Karpas-422 (cell line): ENCODE measurements at places on chromosomes 2 and 18.

DNA sequence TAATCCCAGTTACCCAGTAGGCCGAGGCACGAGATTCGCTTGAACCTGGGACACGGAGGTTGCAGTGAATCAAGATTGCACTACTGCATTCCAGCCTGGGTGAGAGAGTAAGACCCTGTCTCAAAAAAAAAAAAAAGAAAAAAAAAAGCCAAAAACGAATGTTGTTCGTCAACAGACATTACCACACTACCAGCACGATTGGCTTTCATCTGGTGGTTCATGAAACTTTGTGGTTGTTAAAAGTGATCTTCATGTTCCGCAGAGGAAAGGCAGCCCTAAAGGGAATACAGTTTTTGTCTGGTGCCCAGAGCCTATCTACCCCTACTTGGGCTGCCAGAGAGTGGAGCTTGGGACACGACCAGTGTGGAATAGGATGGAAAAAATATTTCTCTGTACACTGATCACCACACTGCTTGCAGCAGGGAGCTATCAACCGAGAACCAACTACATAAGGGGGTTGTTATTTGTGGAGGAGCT lies 13.6 kb upstream of the CXCR4 start:
- no peak for DNase-seq
- no peaks in the 10 kb centered on the region for H3K36me3 ChIP-seq
- H3K4me3 ChIP-seq: peak overlapping the region; percentile 19; the same call in 1 of the 2 replicates
- H3K27ac ChIP-seq: no peak overlapping the region
- H3K27me3 ChIP-seq: no peaks in the 10 kb centered on the region
- H3K4me1 ChIP-seq: peaks cover 51% of the 10 kb centered on the region

- no peaks in the 10 kb centered on the region for H3K27me3 ChIP-seq
- no peak overlapping the region for H3K27ac ChIP-seq
- no peaks in the 10 kb centered on the region for H3K4me1 ChIP-seq
- peaks cover 36% of the 10 kb centered on the region for H3K36me3 ChIP-seq
Observed at GRCh38 chr2:39033980-39034379, 86.9 kb downstream of the SOS1 start.

DNA sequence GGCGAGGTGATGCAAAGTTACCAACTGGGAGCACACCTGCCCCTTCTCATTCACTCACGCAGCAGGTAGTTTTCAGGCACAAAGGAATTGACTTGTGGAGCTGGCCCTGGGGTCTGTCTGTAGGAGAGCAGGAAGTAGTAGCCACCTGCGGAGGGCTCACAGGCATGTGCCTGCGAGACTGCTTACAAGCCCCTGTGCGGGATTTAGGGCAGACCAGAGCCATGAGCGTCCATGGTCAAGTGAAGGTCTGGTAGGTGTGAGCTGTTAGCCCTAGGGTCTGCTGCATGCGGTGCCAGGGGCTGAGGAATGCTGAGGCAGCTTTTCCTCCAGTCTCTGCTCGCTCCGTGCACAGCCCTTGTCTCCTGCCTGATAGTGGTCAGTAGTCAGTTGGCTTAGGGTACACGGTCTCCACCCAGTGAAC lies 18.9 kb downstream of the INPP4A start:
- H3K27ac ChIP-seq: no peak overlapping the region
- peaks cover 52% of the 10 kb centered on the region for H3K4me1 ChIP-seq
- no peaks in the 10 kb centered on the region for H3K36me3 ChIP-seq
- DNase-seq: no peak
- H3K4me3 ChIP-seq: no peak overlapping the region

DNA sequence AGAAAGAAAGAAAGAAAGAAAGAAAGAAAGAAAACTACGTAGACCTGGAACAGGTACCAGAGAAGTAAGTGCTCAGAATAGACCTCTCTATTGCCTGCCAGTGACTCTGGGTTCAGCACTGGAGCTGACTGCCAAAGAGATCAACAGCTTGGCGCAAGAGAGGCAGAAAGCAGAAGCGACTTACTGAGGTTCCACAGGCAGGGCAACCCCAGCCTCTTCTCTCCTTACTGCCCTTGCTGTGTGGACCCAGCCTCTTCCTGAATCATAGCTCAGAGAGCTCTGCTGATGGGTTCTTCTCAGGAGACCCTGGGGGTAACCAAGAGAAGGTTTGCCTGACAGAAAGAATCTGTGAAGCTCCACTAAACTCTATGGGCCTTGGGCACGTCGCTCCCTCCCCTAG lies 7.1 kb downstream of the CAPN13 start:
- no peak for DNase-seq
- no peaks in the 10 kb centered on the region for H3K4me1 ChIP-seq
- H3K4me3 ChIP-seq: no peak overlapping the region
- H3K27me3 ChIP-seq: no peaks in the 10 kb centered on the region
- H3K27ac ChIP-seq: no peak overlapping the region

DNA sequence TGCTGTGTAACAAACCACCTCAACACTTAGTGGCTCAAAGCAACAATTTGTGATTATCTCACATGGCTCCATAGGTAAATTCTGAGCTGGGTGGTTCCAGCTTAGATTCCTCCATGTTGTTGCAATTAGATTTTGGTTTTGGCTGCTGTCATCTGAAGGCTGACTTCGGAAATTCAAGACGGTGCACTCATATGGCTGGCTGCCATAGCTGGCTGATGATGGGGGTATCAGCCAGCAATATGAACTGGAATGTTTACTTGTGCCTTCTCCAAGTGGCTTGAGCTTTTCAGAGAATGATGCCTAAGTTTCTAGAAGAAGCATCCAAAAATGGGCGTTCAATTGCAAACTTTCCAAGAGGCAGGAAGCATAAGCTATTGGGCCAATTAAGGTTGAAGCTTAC lies 213.1 kb downstream of the GCA start:
- no peaks in the 10 kb centered on the region for H3K4me1 ChIP-seq
- no peak overlapping the region for H3K27ac ChIP-seq
- no peaks in the 10 kb centered on the region for H3K27me3 ChIP-seq
- H3K36me3 ChIP-seq: no peaks in the 10 kb centered on the region
- no peak for DNase-seq
- H3K4me3 ChIP-seq: no peak overlapping the region

- H3K36me3 ChIP-seq: no peaks in the 10 kb centered on the region
- peak; percentile 66 for DNase-seq
- H3K4me3 ChIP-seq: peak within 1 kb of the TSS; percentile 71
- no peak within 1 kb of the TSS for H3K27ac ChIP-seq
- peaks cover 2% of the 10 kb centered on the region; the same call in 1 of the 2 replicates for H3K27me3 ChIP-seq
Observed at GRCh38 chr2:164841719-164842623, at the start of gene COBLL1. Gene COBLL1, minus strand, starts transcription at chr2:164841823. Its CDS starts 627 bp downstream, at chr2:164841196.

DNA sequence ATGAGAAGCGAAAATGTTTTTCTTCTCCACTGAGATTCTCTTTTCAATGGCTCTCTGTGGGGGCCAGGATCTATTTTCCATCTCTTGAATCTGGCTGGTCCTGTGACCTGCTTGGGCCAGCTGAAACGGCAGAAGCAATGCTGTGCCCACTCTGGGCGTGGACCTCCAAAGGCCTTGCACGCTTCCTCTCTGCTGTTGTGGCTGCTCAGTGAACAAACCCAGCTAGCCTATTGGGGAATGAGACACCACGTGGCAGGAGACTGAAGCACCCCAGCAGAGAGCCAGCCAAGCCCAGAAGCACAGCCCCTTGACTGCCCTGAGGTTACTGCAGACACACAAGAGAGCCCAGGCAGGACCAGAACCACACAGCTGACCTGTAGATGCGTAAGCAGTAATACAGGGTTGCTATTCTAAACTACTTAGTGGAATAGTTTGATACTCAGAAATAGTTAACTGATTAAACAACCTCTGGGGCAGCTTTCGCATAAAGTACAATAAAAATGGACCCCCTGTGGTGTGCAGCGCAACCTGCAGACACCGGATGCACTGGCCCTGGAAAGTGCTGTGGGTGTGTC lies 221.7 kb upstream of the SH3BP4 start:
- no peaks in the 10 kb centered on the region for H3K36me3 ChIP-seq
- no peak for DNase-seq
- H3K27ac ChIP-seq: no peak overlapping the region

GRCh38 chr2:10382354-10383061 lies 65.6 kb downstream of the ODC1 start:
- no peaks in the 10 kb centered on the region for H3K27me3 ChIP-seq
- DNase-seq: peak; percentile 70
- H3K4me3 ChIP-seq: peak overlapping the region; percentile 49; the same call in 1 of the 2 replicates
- no peaks in the 10 kb centered on the region for H3K36me3 ChIP-seq
- peak overlapping the region; percentile 46; the same call in 1 of the 2 replicates for H3K27ac ChIP-seq

DNA sequence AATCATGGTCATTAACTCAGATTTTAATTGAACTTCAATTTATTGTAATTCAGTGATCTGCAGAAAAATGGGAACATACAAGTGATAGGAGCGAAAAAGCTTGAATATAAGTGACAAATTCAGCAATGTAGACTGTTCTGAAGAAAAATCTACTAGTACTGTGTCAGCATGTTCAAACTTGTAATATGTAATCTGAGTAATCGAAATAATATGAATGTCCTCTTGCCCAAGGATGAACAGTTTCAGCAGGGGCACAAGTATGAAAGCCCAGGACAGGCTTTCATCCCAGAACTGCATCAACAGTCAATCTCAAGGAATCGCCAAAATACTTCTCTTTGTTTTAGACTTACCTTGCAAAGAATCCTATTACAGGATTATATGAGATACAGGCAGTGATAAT lies 1110.5 kb downstream of the LRP1B start:
- no peak overlapping the region for H3K27ac ChIP-seq
- no peaks in the 10 kb centered on the region for H3K4me1 ChIP-seq
- no peak overlapping the region for H3K4me3 ChIP-seq
- no peaks in the 10 kb centered on the region for H3K36me3 ChIP-seq

DNA sequence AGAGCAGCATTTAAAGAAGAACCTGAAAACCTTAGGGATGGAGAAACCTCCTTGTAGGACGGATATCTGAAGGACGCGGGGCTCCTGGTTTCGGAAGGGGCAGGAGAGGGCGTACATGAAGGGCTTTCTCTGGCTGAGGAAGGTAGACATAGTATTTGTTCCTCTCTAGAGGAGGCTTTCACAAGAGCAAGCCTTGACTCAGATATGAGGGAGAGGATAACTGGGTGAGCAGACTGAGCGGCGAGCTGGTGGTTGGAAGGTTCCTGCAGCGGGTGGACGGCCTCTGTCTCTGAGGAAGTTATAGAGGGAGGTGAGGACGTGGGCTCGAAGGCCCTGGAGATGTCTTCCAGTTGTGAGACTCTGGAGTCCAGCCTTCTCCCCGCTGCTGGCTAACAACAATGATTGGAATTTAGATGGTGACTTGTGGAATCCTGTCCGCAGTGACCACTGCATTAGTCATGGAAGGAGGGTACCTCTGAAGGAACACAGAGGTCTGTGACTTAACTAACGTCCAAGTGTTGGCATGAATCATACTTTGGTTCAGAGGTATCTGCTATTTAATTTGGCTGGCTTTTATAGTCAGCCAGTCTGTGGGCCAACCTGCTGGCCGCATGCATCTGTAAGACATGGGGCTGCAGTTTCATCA lies 80.9 kb downstream of the ASAP2 start:
- no peaks in the 10 kb centered on the region for H3K4me1 ChIP-seq
- H3K27ac ChIP-seq: no peak overlapping the region
- no peak for DNase-seq
- H3K36me3 ChIP-seq: no peaks in the 10 kb centered on the region
- no peaks in the 10 kb centered on the region for H3K27me3 ChIP-seq

- DNase-seq: no peak
- no peaks in the 10 kb centered on the region for H3K27me3 ChIP-seq
- 0 out of 2 replicates have a peak, but pooled peaks cover 1% of the 10 kb centered on the region for H3K36me3 ChIP-seq
- H3K4me1 ChIP-seq: peaks cover 3% of the 10 kb centered on the region
- no peak overlapping the region for H3K4me3 ChIP-seq
Observed at GRCh38 chr2:181004647-181005325, 24.4 kb downstream of the UBE2E3 start.
